ENCODE measurements at places on chromosomes 2 and 18. TPM values are rescaled to one million over a fixed set of nuclear protein-coding genes. Genes with fewer than 3 reads are reported as not detected.

Gene ATG4B
- total RNA-seq: 131 TPM

Gene C2orf76
- total RNA-seq: 9.2 TPM

Gene NEURL3
- 0.43 TPM for total RNA-seq

Gene TFPI
- not detected for total RNA-seq

Gene C2orf78
- total RNA-seq: not detected

Gene HOXD13
- total RNA-seq: not detected

Gene ZNF513
- 21.4 TPM for total RNA-seq

Gene RNF125
- total RNA-seq: 59.8 TPM
